Aorta (tissue), 5 donors: ENCODE measurements at places on chromosomes 7 and 10. TPM values are rescaled to one million over a fixed set of nuclear protein-coding genes. Genes with fewer than 3 reads are reported as not detected.

CHRM2 gene
- not detected for total RNA-seq

ADCYAP1R1 gene
- total RNA-seq: 6.1 TPM

ADAP1 gene
- 11.9 TPM for total RNA-seq

SCIN gene
- 4.2 TPM for total RNA-seq

DNA sequence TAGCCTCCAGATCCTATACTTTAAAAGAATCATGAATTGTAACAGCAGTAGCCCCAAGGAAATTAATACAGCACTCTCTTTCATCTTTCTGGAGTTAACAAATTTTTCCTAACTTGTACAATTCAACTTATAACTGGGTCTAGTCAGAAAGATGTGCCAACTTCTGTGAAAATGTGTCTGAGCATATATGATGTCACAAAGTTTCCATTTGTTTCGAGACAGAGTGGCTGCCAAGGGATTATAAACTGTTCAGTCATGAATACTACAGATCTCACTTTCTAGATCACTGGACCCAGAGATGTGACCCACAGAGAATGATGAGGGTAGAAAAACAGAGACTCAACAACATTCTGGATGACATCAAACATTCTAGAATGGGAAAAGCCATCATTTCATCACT, 249.2 kb upstream of the PHF14 start:
- no peak overlapping the region for H3K4me3 ChIP-seq
- H3K27me3 ChIP-seq: no peaks in the 10 kb centered on the region
- no peak for DNase-seq

GRCh38 chr7:340200-340937, 50.4 kb downstream of the FOXL3 start:
- no peaks in the 10 kb centered on the region for H3K4me1 ChIP-seq
- H3K36me3 ChIP-seq: no peaks in the 10 kb centered on the region
- no peak for DNase-seq

DNA sequence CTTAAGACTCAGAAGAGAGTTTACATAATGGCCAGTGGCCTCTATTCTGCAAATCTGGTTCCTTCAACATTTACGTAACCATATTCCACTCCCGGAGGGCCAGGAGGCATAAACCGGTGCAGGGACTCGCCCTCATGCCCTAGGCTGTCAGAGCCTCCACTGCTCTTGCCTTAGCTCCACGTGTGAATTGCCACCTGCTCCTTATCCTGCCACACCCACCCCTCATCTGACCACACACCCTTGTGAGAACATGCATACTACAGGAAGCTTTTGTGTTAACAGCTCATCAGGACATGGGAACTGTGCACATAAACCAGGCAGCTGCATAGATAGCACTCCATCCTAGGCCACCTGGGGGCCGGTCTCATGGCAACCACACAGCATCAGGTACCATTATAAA, 146.7 kb upstream of the PFKP start:
- no peak overlapping the region for H3K27ac ChIP-seq
- DNase-seq: no peak

- H3K4me1 ChIP-seq: no peaks in the 10 kb centered on the region
- H3K27ac ChIP-seq: no peak overlapping the region
- H3K27me3 ChIP-seq: no peaks in the 10 kb centered on the region
- H3K36me3 ChIP-seq: no peaks in the 10 kb centered on the region
Observed at GRCh38 chr10:83806717-83807116, 332.6 kb upstream of the GHITM start.

GRCh38 chr7:84105586-84105985, 89.0 kb downstream of the SEMA3A start:
- DNase-seq: no peak
- no peak overlapping the region for H3K27ac ChIP-seq
- no peaks in the 10 kb centered on the region for H3K36me3 ChIP-seq
- H3K27me3 ChIP-seq: no peaks in the 10 kb centered on the region

DNA sequence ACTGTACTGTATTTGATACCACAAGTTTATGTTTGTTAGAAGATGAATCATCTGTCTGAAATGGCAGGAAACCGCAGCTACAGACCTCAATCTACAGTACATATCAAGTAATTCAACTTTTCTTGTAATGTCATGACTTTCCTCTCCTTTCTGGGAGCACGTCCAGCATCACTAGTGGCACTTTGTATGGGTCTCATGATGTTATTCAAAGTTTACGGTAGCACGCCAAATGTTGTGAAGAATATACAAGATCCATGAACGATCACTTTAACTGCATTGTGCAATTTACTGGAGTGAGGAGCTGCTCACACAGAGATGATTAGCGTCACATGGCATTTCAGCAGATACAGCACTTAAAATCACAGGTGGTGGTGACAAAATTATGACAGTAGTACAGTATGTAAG, 257.8 kb upstream of the GNAI1 start:
- no peaks in the 10 kb centered on the region for H3K36me3 ChIP-seq
- no peak overlapping the region for H3K4me3 ChIP-seq
- H3K27me3 ChIP-seq: no peaks in the 10 kb centered on the region
- no peak for DNase-seq
- H3K27ac ChIP-seq: no peak overlapping the region

- H3K27ac ChIP-seq: no peak overlapping the region
- peaks cover 8% of the 10 kb centered on the region for H3K36me3 ChIP-seq
- no peaks in the 10 kb centered on the region for H3K27me3 ChIP-seq
Observed at GRCh38 chr10:95635319-95635733, 21.2 kb downstream of the ALDH18A1 start.

DNA sequence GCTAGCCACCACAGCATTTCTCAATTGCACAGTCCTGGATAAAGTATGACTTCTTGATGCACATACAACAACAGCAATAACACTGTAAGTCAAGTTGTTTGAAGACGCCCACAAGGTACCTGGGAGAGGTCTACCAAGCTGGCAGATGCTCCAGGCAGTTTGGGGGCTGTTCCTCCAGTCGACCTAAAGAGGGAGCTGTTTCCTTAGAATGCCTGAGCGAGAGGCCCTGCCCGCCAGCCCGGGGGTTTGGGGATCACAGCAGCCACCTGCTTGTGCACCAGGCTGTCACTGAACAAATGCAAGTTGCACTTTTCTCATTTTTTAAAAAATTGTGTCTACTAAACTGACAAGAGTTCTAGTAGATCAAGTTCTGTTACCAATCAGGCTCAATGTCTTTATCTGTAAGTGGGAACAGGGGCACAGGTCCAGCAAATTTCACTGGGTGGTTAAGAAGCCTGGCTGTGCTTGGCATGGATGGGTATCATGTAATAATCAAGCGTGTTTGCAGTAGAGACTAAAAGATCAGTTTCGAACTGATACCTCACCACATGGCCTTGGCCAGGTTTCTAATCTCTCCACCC, 193.8 kb upstream of the ADO start:
- no peaks in the 10 kb centered on the region for H3K36me3 ChIP-seq
- no peak overlapping the region for H3K4me3 ChIP-seq
- no peak for DNase-seq
- H3K4me1 ChIP-seq: no peaks in the 10 kb centered on the region
- no peaks in the 10 kb centered on the region for H3K27me3 ChIP-seq

- no peak overlapping the region for H3K27ac ChIP-seq
- H3K27me3 ChIP-seq: no peaks in the 10 kb centered on the region
- peak; percentile 66 for DNase-seq
- no peak overlapping the region for H3K4me3 ChIP-seq
Observed at GRCh38 chr10:79103585-79103984, 34.8 kb downstream of the ZMIZ1 start.
